Stimulated activated CD4-positive, alpha-beta T cell treated with anti-CD3 and anti-CD28 coated beads, Interleukin-1b, Interleukin-23, amount 100 ng/mL, for 1 hour (primary cell): ENCODE measurements at places on chromosomes 11 and 22.

DNA sequence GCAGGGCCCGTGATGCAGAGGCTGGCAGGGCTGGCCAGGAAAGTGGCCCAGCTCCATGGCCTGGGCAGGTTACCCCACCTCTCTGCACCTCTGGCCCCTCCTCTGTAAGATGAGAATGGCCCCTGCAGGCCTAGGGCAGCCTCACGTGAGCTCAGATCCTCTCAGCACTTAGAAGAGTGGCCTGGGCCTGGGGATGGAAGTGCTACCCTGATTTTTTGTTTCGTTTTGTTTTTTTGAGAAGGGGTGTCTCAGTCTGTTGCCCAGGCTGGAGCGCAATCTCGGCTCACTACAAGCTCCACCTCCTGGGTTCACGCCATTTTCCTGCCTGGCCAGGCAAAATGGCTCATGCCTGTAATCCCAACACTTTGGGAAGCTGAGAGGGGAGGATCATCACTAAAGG lies 982 bp downstream of the APOBEC3H start:
- no peak for DNase-seq

DNA sequence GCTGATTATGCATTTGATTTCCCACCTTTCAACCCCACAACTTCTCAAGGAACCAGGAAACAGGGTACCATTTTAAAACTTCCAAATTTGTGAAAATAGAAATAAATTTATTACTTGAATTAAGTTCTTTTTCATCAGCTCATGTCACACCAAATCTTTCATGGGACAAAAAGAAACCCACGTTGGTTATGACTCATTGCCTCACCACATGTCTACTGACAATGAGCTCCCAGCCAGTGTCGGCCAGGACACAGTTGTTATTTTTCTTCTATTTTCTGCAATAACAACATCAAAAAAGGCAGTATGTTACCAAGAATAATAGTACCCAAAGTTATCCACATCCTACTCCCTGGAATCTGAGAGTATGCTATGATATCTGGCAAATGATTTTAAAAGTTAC lies 17.3 kb downstream of the MS4A6A start:
- no peak for DNase-seq

GRCh38 chr11:75595429-75595828 lies 33.4 kb downstream of the SERPINH1 start:
- DNase-seq: no peak

- DNase-seq: no peak
Observed at GRCh38 chr11:64095273-64095817, 59.6 kb downstream of the FLRT1 start.

DNA sequence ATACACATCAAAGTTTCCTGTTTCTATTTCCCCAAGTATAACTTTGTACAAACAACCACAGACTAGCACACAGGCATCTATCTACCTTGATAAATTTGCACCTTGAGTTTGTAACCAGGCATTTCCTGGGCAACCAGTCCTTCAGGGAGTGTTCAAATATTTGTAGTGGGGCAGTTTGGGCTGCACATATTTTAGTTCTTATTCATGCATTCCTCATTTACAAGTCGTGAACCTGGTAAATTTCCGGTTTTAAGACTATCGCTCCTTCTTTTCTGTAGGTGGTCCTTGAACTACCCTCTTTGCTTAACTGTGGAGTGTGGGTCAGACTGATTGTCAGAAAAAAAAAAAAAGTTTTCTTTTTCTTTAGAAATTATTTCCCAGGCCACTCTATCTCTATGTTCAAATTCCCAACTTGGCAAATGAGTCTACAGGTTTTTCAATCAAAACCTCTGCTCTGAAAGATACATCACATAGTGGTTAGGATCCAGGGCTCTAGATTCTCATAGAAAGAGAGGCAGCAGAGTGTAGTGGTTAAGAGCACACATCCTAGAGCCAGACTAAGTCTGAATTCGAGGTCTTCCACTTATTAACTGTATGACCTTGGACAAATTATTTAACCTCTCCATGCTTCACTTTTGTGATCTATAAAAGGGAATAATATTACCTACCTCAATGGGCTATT lies 201.5 kb downstream of the SOX6 start:
- DNase-seq: no peak

DNA sequence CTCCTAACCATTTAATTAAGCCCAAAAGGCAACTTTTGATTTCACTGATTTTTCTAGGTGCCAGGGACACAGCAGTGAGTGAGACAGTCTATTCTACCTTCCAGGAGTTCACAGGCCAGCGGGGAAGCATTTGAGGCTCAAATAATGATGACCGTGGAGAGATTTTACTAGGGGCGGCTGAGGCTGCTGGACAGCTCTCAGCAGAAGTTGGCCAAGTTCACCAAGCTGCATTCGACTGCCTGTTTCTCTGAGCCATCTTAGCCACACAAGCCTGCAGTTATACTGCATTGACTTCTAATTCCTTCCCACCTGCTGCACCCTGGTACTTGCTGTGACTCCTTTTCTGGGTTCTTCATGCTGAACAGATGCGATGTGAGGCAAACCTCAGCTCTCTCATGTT lies 168.9 kb upstream of the TBCEL start:
- no peak for DNase-seq

DNA sequence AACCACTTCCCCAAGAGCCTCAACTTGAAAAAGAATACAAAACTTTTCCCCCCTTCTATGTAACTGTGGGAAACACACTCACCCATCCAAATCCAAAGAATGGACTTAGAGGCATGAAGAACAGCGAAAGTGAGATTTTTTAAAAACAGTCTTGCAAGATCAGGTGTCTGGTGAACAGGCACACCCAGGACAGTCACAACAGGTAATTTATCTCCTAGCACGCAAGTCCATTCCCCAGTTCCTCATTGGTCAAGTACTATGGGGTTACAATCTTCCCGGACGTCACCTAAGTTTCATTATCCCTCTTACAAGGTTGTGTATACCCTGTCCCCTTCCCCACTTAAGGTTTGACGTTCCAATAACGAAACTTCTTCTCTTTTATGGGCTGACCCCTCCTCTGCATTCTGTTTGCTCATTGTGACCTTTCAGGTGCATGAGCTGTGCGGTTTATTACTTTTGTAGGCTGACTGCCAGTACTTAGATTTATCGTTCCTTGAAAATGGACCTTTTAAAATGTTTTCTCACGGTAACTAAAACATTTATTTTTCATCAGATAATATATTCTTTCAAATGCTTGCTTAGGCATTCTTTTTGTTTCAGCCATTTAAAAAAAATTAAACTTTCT lies 1401.9 kb downstream of the FAM181B start:
- DNase-seq: no peak

- DNase-seq: no peak
Observed at GRCh38 chr11:11519184-11519583, 102.6 kb downstream of the GALNT18 start.

GRCh38 chr22:42881982-42882656 lies 25.0 kb upstream of the ARFGAP3 start:
- no peak for DNase-seq

GRCh38 chr11:120186774-120187591 lies 23.8 kb upstream of the OAF start:
- no peak for DNase-seq

GRCh38 chr11:25587496-25587895 lies 744.4 kb upstream of the ANO3 start:
- DNase-seq: no peak
